Effector memory CD4-positive, alpha-beta T cell (primary cell): ENCODE measurements at places on chromosomes 5 and 9.

DNA sequence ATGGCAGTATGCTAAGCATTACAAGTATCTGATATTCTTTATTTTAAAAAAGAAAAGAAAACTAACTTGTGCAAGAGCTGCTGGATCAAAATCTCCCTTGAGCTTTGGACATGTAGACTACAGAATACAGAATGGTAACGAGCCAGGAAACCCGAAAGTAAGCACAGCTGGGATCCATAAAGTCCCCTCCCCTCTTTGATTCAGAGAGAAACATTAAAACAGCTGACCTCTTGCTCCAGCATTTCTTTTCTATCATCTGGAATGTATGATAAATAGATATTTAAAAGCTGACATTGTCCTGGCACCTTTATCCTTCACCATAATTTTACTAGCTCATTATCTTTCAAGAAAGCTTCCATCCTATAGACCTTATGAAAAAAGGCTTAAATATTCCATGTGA is 28.2 kb upstream of the LPAR1 start:
- no peak for DNase-seq

DNA sequence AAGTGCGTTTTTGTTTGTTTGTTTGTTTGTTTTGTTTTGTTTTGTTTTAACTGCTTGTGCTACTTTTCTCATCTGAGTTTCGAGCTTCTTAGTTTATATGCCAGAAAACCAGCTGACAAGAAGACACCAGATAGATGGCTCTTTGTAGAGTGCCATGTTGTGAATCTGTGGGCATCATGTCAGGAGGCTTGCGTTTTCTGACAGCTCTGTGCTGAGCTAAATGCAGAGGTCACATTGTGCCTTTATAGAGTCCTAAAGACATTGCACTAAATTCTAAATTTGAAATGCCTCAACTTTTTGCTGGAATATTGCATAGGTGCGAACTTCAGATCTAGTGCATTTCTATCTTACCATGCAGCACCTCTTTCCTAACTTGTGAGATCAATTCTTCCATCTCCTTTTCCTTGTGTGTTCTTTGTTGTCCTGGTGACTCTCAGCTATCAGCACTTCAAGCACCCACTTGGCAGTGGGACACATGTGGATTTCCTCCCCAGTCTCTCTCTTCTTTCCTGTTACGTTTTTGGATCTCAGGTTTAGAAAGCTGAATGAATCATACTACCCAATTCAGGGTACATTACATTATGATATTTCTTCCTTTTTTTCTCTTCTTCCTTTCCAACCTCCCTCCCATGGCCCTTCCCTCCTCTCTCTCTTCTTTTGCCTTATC is 379.0 kb upstream of the RPS23 start:
- DNase-seq = no peak

- no peak for DNase-seq
Observed at GRCh38 chr9:86402591-86402990, 48.4 kb upstream of the TUT7 start.

DNA sequence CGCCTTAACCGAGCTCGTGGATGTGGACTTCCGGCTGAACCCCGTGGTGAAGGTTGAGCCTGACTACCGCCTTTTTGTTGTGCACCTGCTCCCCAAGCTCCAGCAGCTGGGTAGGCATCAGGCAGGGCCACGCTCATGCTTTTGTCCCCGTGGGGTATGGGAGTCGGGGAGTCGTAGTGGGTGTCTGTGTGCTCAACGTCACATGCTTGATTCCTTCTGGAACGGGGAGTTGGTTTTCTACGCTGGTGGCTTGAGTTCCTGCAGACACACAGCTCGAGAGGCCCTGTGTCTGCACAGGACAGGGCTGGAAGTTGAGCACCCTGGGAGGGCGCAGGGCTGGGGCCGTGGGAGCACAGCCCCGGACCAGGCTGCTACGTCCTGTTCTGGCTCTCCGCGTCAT is 8.0 kb downstream of the CEP72 start:
- DNase-seq = no peak

DNA sequence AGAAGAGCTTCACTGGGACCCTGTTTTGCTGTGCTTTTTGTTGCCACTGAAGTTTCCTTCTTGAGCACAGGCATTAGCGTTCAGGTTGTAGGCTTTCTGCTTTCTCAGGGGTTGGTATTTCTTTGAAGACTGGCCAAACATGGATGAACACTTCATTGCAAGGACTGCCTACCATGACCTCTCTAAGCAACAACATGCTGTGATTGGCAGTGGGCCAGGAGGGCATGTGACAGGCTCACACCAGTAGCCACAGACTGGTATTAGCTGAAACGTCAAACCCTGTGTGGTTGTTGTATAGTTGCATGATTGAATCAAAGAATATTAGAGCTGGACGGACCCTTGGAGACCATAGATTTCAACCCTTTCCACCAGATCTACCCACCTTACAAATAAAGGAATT is 20.0 kb upstream of the MLANA start:
- no peak for DNase-seq

DNA sequence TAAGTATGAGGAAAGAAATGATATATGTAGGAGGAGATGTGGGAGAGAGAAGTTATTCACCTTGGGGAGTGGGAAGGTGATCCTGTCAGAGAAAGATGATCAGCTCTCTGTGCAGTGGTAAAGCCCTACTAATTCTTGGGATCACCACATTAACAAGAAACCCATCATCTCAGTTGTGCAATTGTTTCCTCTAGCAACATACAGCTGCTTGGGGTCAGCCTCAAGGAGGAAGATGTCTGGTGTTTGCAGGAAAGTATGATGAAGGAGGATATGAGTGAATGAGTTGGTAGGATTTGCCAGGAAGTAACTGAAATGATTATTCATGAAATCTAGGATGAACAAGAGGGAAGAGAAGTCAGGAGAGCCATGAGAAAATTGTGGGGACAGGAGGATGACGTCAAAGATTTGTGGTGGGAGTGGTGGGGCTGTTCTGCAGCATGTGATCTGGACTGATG is 50.1 kb downstream of the TNFSF8 start:
- DNase-seq = no peak

GRCh38 chr5:90113108-90113507 is 296.4 kb downstream of the CETN3 start:
- no peak for DNase-seq

DNA sequence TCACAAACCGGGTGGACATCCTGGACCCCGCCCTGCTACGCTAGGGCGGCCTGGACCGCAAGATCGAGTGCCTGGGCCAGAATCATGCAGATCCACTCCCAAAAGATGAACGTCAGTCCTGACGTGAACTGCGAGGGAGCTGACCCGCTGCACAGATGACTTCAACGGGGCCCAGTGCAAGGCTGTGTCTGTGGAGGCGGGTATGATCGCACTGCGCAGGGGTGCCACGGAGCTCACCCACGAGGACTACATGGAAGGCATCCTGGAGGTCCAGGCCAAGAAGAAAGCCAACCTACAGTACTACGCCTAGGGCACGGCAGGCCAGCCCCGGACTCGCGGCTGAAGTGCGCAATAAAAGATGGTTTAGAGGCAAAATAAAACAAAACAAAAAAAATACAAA is 5.2 kb downstream of the SAXO1 start:
- DNase-seq = no peak

DNA sequence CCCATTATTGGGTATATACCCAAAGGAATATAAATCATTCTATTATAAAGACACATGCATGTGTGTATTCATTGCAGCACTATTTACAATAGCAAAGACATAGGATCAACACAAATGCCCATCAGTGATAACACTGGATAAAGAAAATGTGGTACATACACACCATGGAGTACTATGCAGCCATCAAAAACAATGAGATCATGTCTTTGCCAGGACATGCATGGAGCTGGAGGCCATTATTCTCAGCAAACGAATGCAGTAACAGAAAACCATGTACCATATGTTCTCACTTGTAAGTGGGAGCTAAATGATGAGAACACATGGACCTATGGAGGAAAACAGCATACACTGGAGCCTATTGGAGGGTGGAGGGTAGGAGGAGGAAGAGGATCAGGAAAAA is 402.4 kb downstream of the CSNK1G3 start:
- no peak for DNase-seq

- no peak for DNase-seq
Observed at GRCh38 chr5:2901096-2901495, 149.6 kb upstream of the IRX2 start.

- peak; percentile 41 for DNase-seq
Observed at GRCh38 chr9:99807276-99807852, 14.3 kb upstream of the NR4A3 start.

GRCh38 chr9:125972012-125972729 is 225.0 kb downstream of the PBX3 start:
- DNase-seq = no peak

DNA sequence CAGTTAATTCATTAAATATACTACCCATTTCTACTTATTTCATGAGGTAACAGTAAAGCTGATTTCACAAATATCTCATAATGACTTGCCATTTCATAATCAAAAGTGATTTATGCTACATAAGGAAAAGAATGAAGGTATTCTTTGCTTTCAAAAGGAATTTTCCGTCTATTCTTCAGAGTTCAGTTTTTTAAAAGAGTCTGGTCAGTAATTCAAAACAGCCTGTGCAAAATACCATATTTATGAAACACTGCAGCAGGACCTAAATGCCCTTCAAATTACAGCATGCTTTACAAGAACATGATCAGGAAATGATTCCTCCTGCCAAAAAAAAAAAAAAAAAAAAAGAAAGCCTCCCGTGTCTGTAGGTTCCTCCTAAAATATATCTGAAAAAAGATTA is 154.7 kb downstream of the KIAA0825 start:
- DNase-seq = no peak

DNA sequence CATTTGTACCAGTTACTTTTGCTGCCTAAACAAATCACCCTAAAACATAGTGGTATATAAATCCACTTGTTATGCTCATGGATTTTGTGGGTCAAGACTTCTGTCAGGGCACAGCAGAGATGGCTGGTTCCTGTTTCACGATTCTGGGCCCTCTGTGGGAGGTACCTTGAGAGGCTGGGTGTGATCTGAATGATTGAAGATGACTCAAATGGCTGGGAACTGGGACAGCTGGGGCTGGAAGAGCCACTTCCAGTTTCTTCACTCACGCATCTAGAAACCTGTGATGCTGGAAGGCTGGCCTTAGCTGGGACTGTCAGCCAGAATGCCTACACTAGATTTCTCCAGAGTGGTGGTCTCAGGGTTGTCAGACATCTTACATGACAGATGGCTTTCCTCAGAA is 88.1 kb downstream of the KIF4B start:
- DNase-seq = no peak

- no peak for DNase-seq
Observed at GRCh38 chr5:93599399-93600120, 16.5 kb downstream of the NR2F1 start.

DNA sequence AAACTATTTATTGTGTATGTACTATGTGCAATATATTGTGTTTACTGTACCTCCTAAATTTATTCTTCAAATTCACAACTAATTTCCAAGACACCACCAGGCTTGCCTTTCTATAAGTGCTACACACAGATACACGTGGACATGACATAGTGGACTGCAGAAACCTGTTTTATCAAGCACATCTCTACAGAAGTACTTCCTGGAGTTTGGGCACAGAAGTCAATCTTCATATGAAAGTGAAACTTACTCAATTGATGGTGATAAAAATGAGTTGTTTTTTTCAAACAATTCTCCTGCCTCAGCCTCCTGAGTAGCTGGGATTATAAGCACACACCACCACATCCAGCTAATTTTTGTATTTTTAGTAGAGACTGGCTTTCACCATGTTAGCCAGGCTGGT is 57.6 kb downstream of the NLN start:
- no peak for DNase-seq

- DNase-seq = no peak
Observed at GRCh38 chr5:142542906-142543305, 143.0 kb downstream of the FGF1 start.

GRCh38 chr9:131530546-131530919 is 530 bp downstream of the UCK1 start:
- DNase-seq = no peak

DNA sequence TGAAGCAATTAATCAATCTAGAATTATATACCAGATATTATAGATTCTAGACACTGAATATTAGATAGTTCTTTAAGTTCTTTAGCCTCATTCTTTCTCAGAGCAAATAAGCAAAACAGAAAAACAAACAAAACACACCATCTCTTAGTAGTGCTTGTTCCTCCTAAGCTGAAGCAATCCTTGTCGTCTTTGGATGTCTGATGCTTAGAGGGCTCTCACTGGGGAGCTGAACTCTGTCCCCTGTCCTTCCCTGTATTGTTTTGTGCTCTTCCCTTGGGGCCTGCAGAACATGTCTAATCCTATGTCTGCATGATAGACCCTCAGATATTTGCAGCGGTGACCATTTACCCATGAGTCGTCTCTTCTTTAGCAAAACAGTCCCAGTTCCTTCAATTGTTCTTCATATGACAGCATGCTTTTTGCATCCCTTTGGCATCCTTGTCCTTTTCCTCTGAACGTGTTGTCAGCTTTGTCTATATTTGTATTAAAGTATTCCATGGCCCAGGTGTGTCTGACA is 114.3 kb downstream of the ARHGEF28 start:
- no peak for DNase-seq

DNA sequence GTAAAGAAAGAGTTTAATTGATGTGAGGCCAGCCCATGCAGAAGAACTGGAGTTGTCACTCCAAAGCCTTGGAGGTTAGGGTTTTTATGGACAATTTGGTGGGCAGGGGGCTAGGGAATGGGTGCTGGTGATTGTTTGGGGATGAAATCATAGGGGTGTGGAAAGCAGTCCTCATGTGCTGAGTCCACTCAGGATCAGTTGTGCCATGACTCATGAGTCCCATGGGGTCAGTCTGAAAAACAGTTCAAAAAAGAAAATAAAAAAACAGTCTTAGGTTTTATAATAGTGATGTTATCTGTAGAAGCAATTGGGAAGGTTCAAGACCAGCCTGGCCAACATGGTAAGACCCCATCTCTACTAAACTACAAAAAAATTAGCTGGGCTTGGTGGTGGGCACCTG is 162.3 kb downstream of the KDM4C start:
- DNase-seq = no peak

DNA sequence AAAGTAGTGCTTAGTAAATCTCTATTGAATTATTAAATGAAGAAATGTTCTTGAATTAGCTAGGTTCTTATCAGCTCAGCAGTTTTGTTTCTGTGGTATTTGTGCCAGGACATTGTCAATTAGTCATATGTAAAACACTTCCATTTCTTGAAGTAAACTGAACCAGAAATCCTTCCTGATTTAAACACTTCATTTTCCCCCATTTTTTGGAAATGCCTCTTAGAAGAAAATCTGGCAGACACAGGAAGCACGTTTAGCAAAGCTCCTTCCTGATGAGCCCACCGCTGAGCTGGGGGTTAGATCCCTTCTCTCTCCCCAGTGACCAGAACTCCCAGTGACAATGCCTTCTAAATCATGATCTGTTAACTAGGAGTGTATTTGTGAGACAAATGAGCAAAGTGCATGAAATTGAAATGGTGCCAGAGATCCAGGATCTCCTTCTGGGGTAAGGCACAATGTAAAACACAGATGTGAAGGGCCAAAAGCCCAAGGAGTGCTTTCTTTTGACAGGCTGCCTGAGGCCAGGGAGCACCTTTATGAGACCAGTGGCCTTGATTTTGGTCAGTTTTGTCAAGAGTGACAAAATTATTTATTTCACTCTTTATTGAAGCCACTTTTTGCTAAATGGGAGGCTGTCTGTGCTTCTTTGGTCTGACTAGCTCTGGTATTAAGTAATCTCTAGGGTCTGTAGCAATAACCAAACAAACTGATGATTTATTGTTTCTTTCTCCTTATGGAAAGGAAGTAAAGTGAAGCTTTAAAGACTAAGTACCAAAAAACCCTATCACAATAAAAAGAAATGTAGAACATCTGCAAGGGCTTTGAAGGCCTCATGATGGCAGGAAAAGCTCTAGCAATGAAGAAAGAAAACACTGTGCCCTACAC is 25.5 kb upstream of the RUSC2 start:
- no peak for DNase-seq

GRCh38 chr5:33445798-33446197 is 5.0 kb downstream of the TARS1 start:
- no peak for DNase-seq

- no peak for DNase-seq
Observed at GRCh38 chr5:23823521-23823920, 316.1 kb downstream of the PRDM9 start.
